ENCODE measurements at places on chromosomes 1 and 21.

DNA sequence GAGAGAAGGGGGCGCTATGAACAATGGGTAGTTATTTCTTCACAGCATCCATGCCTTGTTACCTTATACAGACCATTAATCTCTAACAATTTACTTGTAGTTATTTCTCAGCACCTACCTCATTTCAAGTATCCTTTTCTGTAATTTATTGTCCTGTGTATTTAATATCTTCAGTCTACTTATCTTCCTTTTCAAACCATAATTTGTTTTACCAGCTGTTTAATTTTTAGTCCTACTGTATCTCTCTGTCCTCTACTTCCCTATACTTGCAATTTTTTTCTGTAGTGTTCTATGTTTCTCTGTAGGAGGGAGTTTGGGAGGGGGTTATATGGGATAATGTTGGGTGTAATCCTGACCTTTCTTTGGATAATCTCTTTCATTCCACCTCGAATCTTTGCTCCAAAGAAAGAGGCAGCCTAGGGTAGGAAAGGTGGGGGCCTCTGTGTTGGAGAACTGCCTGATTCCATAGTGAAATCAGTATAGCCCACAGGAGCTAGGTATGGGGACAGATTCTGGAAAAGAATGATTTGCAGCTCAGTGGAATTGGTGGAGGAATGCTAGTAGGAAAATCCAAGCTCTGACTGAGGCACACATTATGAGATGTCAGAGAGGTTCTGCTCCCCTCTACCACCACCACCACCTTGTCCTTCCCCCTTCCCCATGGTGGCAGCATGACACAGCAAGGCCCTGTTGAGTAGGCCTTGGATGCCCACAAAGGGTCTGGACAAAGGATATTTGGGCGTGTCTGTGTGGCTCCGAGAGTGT is 642 bp downstream of the MLLT11 start:
- DNase-seq, result no peak

- DNase-seq, result no peak
These were observed 176.8 kb upstream of the USP25 start for GRCh38 chr21:15552914-15553494.

DNA sequence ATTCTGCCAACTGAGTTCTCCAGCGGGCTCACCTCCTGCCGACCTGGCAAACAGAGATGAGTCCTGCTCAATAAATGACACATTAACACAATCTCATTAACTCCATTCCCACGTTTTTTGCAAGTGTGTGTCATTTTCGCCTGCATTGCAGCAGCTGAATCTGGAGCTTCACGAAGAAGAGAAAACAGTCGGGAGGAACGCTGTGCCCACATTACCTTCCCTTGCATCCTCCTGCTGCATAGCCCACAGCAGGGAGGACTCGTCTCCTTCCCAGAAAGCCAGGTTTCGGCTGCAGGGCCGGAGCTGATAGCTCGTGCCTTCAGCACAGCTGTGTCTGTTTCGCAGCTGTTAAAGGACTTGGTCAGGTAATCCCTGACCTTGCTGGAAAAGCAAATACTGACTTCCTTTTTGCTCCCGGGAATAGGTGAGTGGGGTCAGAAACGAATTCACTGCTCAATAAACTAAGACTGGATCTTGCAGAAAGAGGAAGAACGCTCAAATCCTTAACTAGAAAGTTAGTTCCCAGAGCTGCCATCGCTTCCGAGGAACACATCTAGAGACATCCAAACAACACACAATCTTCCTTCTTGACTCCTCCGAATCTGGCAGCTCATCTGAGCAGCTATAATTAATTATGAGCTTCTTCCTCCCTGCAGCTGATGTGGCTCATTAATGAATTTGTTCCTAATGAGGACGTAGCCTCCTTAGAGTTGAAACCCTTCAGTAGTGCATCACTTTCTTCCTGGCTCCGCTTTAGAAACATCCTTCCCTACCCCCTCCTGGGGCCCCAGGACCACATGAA is 33.0 kb downstream of the KANK4 start:
- no peak for DNase-seq

GRCh38 chr1:39922251-39922688 is 20.6 kb upstream of the MYCL start:
- no peak for DNase-seq

DNA sequence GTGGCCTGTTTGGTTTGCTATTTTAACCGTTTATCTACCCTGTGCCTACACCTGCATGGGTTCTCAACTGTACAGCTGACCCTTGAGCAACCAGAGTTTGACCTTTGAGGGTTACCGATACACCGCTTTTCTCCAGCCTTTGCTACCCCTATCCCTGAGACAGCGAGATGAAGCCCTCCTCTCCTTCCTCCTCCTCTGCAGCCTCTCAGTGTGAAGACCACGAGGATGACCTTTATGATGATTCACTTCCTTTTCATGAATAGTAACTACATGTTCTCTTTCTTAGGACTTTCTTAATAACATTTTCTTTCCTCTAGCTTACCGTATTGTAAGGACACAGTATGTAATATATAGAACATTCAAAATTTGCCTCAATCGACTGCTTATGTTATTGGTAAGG is 14.5 kb upstream of the RNF187 start:
- DNase-seq, result no peak

DNA sequence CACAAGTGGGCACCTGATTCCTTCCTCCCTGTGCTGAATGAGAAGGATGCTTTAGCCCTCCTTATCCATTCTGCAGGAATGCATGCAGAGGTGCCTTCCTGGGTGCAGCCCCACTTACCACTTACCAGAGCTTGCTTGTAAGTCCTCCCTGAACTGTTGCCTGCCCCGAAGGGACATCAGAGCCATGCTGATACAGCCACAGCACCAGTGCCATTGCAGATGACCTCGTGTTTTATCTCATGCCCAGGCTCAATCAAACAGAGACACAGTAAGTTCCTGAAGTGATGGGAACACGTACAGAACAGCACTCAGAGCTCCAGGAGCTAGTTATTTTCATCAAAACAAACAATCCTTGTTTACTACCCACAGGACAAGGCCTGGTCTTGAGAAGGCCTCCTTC is 81.9 kb downstream of the ATP1A1 start:
- no peak for DNase-seq

GRCh38 chr21:29308456-29308783 is 9.7 kb downstream of the BACH1 start:
- no peak for DNase-seq

- no peak for DNase-seq
These were observed 65.2 kb upstream of the RALGPS2 start for GRCh38 chr1:178659789-178660208.

DNA sequence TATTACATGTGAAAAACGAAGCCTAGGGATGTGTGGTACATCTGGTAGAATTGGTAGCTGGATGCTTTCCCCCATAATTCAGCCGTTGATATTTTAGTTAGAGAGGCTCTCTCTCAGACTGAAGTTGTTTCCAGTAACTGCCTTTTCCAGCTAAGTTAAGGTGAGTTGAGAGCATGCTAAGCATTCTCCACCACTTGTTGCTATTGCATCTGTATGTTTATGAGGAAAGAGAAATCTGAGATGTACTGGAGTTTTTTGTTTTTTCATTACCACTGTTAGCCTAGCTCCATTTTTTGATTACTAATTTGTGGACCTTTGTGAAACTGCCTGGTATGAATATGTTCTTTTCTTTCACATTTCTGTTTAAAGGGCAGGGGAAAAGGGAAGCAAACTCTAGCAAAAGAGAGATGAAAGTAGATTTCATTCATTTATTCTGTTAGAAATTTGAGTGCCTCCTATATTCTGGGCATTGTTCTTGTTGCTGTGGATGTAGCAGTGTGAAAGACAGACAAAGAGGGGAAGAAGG is 189.9 kb upstream of the CACYBP start:
- no peak for DNase-seq

GRCh38 chr1:119506941-119507340 is at the start of gene HSD3B1:
TSS of gene HSD3B1 (plus strand) at chr1:119507210. CDS start at chr1:119507477, 267 bp downstream.
- DNase-seq, result no peak

GRCh38 chr1:56625819-56626440 is 19.2 kb upstream of the PRKAA2 start:
- no peak for DNase-seq

GRCh38 chr1:22344329-22344630 is 107.4 kb upstream of the ZBTB40 start:
- DNase-seq, result no peak

- DNase-seq, result no peak
These were observed 130.0 kb upstream of the ZNHIT6 start for GRCh38 chr1:85838238-85838637.

- no peak for DNase-seq
These were observed 432.3 kb downstream of the PTPRU start for GRCh38 chr1:29668551-29669157.

GRCh38 chr1:224517171-224517570 is 82.6 kb upstream of the WDR26 start:
- DNase-seq, result no peak

GRCh38 chr1:180505732-180506335 is 3.5 kb upstream of the ACBD6 start:
- no peak for DNase-seq

- DNase-seq, result no peak
These were observed 52.3 kb upstream of the COG2 start for GRCh38 chr1:230589951-230590350.

GRCh38 chr1:33560680-33561079 is 88.2 kb downstream of the ZSCAN20 start:
- no peak for DNase-seq

- no peak for DNase-seq
These were observed 1271.2 kb upstream of the ADGRL2 start for GRCh38 chr1:80529546-80529945.

GRCh38 chr1:101025283-101025656 is 314 bp downstream of the DPH5 start:
- DNase-seq, result no peak

DNA sequence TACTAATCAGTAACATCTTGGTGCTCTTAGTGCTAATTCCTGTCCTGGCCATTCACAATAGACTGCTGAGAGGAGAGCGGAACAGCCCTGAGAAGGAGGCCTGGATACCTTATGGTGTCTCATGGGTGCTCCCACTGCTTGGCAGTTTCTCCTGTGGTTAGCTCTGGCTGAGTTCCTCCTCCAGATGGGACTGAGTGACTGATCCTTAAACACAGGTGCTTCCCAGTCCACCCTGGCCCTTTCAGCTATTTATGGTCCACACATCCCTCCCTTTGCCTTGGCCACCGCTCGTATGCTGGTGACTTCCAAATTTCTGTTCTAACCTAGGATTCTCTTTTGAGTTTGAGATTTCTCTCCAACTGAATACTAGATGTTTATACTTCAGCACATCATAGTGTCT is 157.0 kb upstream of the CACNA1E start:
- DNase-seq, result no peak

GRCh38 chr1:210272666-210273065 is 40.1 kb downstream of the SERTAD4 start:
- no peak for DNase-seq

GRCh38 chr1:92797297-92797696 is 12.4 kb upstream of the EVI5 start:
- no peak for DNase-seq

GRCh38 chr1:236343246-236343870 is 50.7 kb upstream of the EDARADD start:
- no peak for DNase-seq

DNA sequence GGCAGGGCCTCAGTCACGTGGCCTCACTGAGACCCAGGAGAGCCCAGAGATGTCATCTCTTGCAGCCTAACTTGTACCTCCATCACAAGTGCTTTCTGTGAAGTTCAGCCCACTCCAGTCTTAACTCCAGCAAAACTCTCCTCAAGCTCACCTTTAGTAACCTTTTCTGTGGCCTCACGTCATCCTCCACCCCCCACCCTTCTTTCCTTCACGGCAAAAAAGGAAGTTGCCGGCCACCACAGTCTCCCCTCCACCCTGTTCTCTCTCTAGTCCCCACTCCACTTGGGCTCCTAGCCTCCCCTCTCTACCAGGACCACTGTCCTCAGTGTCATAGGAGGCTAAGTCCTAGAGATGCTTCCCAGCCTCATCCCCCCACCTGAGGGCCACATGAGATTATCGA is 106.9 kb downstream of the LACTBL1 start:
- no peak for DNase-seq

GRCh38 chr1:165418195-165418594 is 26.7 kb downstream of the RXRG start:
- DNase-seq, result no peak

DNA sequence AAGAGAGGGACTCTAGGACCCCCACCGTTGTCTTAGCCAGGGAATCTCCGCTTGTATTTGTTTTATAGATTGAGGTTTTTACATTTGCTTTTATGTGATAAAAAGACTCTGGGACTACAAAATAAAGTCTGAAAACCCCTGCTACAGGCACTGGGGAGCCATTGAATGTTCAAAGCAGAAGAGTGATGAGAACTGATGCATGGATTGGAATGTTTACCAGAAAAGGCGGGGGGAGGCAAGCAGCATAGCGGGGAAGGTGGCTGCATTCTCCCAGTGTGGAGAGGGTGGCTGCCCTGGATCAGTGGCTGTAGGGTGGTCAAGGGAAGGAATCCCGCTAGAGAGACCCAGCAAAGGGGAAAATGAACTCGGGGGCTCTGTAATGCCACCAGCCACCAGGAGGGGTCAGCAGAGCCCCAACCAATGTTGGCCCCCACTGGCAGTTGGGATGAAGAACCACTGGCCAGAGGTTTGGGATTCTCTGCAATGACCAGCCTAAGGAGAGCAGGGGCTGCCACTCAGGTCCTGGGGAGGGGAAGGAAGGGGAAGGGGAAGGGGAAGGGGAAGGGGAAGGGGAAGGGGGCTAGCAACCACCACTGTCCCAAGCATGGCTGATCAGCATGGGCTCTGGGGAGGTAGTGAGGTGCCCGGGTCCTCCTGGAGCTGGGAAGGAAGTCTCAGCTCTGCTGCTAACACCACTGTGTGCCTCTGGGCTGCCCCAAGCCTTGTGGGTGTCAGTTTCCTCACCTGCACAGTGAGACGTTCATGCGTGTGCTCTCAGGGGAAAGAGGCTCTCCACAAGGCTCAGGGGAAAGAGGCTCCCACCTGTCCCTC is 19.2 kb upstream of the PEF1 start:
- DNase-seq, result peak; percentile 70

GRCh38 chr1:177480741-177481305 is 310.1 kb downstream of the BRINP2 start:
- no peak for DNase-seq

DNA sequence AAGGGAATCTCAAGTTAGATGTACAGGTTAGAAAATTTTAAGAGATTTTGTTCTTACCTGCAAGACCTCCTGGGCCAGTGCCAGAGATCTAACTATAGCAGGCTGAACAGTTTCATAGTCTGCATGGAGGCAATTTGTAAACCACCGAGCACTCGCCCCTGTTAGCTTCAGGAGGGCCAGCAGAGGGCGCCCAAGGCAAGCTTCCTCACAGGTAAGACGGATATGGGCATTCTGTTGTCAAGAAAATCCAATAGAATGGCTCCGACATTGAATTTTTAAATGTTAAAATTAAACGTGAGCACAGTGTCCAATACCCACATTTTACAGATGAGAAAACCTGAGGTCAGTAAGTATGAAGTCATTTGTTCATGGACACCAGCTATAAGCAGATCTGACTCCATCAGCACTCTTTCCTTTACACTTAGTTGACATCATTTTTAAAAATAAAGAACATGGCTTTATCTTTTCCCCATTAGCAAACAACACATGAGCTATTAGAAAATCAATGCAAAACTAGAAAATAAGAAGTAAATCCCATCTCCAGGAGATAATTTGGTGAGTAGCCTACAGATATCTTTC is 2.2 kb downstream of the REG4 start:
- DNase-seq, result peak; percentile 14

- DNase-seq, result peak; percentile 28
These were observed 262.6 kb upstream of the SGIP1 start for GRCh38 chr1:66271216-66271903.

GRCh38 chr1:31669786-31670592 is 25.3 kb upstream of the PEF1 start:
- DNase-seq, result no peak

GRCh38 chr21:36893581-36893980 is 72.9 kb downstream of the HLCS start:
- DNase-seq, result no peak

- DNase-seq, result no peak
These were observed 18.8 kb downstream of the GATAD2B start for GRCh38 chr1:153903841-153904455.
